Lung microvascular endothelial cell (primary cell): ENCODE measurements at places on chromosomes 3 and 15. TPM values are rescaled to one million over a fixed set of nuclear protein-coding genes. Genes with fewer than 3 reads are reported as not detected.

DNA sequence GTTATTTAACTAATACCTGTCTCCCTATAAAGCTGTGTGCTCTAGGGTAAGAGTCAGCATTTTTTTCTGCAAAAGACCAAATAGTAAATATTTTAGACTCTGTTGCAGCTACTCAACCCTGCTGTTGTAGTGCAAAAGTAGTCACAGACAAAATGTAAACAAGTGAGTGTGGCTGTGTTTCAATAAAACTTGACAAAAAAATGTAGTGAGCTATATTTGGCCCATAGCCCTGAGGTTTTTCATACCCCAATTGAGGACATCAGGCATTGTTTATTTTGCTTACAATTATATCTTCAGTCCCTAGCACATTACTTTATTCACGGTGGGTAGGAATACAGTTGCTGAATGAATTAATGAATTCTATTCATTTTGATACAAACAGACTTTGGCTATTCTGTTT, 58.7 kb upstream of the TBC1D5 start:
- no peak for DNase-seq

GRCh38 chr15:22922003-22922402, 58.2 kb downstream of the CYFIP1 start:
- DNase-seq, result no peak

DNA sequence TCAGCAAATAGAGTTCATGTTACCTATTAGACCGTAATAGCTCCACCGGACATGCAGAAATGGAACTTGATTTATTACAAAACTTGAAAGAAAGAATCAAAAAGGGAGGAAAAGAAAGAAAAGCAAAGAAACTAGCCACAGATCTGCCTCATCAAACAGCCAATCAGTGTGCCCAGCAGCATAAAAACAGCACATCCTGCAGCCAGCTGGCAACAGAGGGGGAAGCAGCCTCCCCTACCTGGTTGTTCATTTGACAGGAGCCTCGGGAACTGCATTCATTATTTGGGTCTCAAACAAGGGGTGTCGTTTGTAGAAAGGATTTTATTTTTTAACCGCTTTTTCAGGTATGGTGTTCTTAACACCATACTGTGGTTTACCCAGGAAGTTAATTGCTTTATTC, 181.5 kb upstream of the TOPAZ1 start:
- DNase-seq, result no peak

DNA sequence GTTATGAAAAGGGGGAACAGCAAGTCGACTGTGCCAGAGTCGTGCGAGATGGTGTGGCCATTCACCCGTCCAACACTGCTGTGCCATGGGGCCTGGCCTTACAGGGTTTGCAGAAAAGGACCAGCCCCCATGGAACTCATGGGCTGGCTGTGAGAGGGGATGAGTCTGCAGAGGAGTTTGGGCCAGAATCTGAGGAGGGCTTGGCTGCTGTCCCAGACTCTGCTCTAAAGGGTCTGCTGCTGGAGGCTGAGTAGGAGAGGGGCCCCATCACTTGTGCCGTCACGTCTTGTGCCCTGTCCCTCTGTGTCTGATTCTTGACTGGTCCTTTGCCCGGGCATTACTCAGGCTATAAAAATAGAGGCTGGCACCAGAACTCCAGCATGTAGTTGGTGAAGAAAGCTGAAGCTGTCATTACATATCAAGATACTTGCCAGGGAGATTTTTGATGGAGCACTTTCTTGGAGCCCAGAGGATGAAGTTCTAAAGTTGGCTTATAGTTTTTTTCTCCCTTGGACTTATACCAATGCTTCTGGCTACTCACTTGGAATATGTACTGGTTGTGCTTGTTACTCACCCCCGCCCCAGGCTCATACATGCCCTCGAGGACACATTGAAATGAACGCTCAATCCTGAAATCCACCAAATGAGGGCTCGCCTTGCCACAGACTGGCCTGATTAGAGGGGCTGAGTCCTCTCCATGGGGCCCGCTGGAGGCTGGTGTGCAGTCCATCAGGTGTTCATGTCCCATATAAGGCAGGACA, 10.2 kb downstream of the PXYLP1 start:
- no peak for DNase-seq

GRCh38 chr3:124576565-124577493, 153.4 kb upstream of the UMPS start:
- no peak for DNase-seq

The THPO gene
- total RNA-seq, result not detected in 2 replicates

The TM4SF4 gene
- 0.22 TPM in 1 of 2 replicates, not detected in the other for total RNA-seq

The PLA2G4E gene
- not detected in 2 replicates for total RNA-seq

The FMN1 gene
- total RNA-seq, result under 0.01 TPM in 2 replicates
